ENCODE measurements at places on chromosomes 5 and 9.

DNA sequence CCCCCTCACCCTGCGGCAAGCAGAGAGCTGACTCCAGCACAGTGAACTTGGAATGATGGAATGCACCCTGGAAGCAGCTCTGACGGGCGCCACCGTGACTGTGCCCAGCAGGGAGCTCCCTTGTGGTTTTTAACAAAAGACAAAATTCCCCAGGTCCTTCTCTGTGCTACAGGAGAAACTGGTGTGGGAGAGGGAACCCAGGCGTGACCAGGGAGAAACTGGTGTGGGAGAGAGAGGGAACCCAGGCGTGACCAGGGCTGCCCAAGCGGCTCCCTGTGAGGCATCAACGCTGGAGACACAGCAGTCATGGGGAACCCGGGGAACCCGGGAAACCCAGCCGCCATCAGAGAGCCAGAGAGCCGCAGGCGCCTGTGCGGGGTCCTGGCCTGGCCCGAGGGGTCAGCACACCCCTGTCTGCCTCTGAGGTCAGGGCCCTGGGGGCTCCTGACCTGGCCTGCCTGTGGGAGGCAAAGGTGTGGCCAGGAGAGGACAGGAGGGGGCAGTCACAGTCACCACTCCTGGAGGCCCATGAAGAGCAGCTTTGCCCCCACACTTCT is 3.1 kb upstream of the AHRR start:
- no peak for DNase-seq

- DNase-seq, result no peak
Measured at GRCh38 chr9:113219186-113219936, 1.7 kb downstream of the FKBP15 start.

- DNase-seq, result no peak
Measured at GRCh38 chr9:107862881-107863280, 373.3 kb upstream of the KLF4 start.

DNA sequence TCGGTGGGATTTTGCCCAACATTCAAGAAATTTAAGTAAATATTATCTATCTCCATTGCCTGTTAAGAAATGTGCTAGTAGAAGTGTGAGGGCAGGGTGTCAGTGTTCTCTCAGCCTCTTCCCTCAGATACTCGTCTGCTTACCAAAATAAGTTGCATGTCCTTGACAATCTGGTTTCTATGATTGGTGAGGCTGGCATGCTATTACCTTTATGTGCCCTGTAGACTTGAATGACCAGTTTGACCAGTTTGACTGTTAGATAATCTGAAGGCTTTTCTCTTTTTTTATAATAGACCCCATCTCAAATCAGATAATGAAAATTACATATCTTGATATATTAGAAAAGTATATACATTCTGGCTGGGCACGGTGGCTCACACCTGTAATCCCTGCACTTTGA is 348 bp downstream of the CATSPER3 start:
- no peak for DNase-seq

GRCh38 chr9:8855046-8855445 is 1055.5 kb upstream of the DMAC1 start:
- no peak for DNase-seq

- peak; percentile 95 for DNase-seq
Measured at GRCh38 chr9:123058834-123059233, 25.4 kb downstream of the GPR21 start.

DNA sequence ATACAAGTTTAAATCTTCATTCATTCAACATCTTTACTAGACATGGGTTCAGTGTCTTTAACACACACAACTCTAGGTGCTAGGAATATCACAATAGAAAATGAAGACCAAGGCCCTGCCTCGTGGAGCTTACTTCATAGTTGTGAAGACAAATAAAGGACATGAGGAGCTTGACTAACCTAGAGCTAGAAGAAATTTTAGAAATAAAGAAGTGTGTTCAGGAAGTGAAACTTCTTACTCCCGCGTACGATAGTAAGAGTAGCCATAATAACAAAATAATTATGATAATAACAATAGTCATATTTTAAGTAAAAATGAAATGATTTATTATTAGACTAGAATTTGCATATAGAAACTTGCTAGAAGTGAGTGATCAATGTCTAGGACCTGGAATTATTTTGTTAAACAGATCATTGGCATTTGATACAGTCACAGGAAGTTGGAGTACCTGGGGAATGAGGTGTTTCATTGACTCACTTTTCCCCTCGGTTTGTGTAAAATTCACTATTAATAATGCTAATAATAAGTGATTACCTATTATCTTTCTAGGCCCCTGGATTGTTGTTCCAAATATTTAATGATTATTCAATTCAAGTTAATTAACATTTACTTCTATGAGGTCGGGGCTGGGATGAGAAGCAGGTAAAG is 331.3 kb downstream of the NSG2 start:
- no peak for DNase-seq

DNA sequence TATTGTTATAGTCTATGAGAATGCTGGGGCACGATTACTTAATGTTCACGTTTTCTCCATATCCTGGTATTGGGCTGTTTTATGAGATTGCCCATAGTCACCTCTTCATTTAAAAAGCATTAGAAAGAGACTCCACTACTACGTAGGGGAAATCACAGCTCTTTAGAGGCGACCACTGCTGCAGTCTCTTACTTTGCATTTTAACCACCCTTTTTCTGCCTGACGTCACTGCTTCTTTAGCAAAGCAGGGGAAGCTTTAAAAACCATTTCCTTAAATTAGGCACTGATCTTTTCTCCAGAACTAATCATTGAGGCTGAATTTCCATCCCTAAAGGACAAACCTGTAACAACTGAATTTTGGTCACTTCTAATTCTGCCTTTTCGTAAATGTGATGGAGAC is 38.9 kb downstream of the ZNF608 start:
- DNase-seq, result no peak

DNA sequence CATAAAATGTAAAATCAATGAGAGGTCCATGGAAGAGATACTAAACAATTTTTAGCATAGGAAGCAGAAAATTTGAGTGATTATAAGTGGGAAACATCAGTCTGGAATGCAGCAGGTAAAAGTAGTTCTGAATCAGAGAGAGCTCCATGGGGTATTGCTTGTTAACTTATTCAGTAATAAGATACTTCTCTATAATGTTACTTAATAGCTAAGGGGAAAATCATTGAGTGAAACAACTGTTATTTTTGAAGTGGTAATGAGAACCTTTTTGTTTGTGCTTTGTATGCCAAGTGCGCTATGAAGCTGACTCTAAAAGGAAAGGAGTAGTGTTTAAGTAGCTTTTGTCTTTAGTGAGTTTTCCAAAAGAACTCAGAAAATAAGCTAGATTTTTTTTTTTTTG is 95.2 kb downstream of the ERBIN start:
- no peak for DNase-seq

GRCh38 chr5:171493646-171494393 is 74.4 kb downstream of the FGF18 start:
- no peak for DNase-seq

GRCh38 chr9:137545123-137545522 is 5.1 kb downstream of the PNPLA7 start:
- DNase-seq, result peak; percentile 27

DNA sequence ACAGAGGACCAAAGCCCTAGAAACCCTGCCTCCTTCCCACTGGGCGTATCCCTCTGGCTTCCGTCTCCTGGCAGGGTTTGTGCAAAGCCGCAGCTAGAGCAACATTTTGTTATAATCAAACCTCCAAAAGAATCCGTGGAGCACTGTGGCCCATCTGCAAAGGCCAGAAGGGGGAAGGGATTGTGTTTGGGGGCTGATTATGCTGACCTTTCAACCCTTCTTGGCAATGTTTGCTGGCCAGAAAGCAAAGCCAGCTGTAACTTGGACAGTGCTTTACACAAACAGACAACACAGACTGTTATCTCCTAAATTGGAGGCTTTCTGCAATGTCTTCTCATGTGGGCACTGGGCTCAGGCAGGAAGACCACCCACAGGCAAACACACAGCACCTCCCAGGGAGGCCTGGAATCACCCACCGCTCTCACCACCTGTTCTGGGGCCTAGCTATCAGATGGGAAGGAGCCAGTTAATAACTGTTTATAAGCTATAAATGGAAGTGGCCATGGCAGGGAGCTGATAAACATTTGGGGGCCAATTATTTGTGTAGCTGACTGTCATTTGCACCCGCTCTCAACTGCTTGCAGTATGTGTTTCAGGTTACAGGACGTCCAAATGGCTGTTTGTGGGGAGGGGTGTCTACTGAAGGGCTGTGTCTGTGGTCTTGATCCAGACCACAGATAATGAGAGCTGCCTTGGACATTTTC is 121.6 kb upstream of the ERCC6L2 start:
- DNase-seq, result no peak

DNA sequence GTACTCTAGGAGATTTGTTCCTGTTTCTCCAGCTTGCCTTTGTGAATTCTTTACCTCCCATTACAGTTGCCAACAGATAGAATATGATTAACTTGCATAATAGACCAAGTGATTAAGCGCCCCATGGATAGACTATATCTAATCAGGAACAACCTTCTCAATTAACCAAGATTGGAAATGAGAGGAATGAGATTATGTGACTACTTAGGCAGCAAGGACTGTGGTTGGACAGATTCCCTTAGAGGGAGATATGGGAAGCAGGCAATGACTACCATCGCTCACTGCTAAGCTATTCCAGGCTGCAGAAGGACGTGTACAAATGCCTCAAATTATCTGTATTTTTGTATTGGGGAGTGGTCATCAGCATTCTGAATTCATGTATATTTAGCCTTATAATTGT is 278.1 kb upstream of the DAB2 start:
- DNase-seq, result no peak

DNA sequence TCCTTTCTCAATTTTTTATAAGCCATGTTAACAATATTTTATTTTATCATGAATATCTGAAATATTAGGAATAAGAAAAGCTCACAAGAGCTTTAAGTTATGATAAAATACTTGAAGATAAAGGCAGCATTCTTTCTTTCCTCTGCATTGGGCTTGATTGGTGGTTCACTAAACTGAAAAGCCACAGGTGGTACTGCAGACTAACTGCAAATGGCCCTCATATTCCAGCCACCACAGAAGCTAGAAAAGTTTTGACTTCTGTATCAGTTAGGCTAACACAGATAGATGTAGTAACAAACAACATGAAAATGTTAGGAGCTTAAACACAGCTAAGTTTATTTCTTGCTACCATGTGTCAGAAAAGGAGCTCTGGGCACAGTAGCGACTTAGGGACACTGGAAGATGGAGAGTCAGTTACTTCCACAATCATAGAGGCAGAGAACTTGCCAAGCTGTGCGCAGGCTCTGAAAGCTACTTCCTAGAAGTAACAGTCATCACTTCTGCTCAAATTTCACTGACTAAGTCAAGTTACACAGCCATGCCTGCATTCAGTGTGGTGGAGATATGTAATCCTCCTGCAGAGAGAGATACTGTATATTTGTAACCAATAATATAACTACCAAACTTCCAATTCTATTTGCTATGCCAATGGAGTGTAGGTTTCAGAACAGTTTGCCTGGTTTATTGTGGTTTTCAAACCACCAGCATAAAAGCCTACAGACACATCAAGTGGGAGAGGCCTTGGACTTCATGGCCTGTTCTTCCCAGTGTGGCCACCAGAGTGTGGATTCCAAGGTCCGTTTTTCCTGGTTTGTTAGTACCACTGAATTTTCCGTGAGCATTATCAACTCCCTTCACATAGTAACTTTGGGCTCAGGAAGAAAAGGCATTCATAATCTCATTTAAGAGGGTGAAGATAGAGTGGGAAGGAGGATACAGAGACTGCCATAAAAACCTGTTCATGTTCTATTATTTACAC is 268.3 kb downstream of the PJA2 start:
- DNase-seq, result no peak

DNA sequence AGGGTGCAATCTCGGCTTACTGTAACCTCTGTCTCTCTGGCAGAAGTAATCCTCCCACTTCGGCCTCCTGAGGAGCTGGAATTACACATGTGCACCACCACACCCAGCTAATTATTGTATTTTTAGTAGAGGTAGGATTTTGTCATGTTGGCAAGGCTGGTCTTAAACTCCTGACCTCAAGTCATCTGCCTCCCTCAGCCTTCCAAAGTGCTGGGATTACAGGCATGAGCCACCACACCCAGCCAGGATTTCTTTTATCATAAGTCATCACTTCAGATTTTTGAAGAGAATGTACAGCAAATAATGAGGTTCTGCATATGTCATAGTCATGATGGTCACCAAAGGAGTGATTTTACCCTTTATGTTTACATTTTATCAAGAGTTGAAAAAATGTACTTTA is 108.1 kb downstream of the GCNT1 start:
- no peak for DNase-seq

DNA sequence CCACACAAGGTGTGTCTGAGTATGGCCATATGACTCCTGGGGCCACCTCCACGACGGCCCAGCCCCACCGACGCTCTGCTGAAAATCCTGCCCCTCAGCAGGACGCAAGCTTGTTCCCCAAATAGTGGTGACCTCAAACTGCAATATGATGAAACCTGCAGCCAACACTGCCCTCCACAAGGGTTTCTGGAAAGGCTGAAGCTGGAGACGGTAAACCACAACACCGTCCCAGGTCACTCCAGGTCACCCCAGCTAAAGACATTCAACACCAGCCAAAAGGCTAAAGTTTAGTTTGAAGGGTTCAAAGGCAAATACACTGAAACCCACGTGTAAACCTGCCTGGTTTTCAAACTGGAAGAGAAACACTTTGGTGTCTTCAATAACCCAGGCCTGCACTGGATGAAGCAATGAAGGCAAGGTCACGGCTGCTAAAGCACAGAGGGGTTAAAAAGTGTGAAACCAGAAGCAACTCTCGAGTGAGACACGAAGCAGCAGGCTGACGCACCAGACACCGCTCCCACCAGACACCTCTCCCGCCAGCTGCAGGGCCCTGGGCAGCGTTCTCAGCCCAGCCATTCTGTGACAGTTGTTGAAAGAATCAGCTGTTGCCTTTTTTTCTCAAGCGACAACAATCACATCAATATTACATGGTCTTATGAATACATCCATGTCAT is 1.8 kb upstream of the LHX3 start:
- DNase-seq, result no peak

DNA sequence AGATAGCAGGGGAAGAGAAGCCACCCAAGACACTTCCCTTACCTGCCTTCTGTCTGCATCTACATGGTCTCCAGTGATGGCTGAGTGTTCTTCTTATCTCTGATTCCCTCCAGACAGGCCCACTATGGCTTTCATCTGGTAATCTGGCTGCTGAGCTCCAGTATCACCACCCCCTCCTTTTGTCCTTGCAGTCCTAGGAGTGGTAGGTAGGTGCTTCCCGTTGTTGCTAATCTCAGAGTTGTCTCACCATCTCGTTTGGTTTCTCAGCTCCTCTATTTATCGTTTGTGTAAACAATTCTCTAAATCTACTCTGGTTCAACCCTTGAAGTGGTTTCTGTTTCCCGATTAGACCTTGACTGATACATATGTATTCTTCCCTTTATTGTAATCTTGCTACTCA is 243.8 kb upstream of the RFX3 start:
- DNase-seq, result no peak

GRCh38 chr5:139104577-139105276 is 93.4 kb downstream of the SIL1 start:
- DNase-seq, result peak; percentile 74

Data from skeletal muscle cell (primary cell).